Stimulated activated CD8-positive, alpha-beta memory T cell treated with anti-CD3 and anti-CD28 coated beads, Interleukin-15, amount 100 ng/mL, for 4 hours (primary cell): ENCODE measurements at places on chromosomes 7 and 10.

GRCh38 chr7:36045830-36046341, 107.2 kb upstream of the EEPD1 start:
- no peak for DNase-seq

- DNase-seq = no peak
Measured at GRCh38 chr10:79947083-79947415, 1.9 kb downstream of the SFTPD start.

- DNase-seq = no peak
Measured at GRCh38 chr10:34830217-34830822, 15.2 kb upstream of the PARD3 start.

GRCh38 chr10:7667262-7668141, 736 bp upstream of the ITIH5 start:
- no peak for DNase-seq

- DNase-seq = no peak
Measured at GRCh38 chr7:50112250-50112649, 19.2 kb upstream of the ZPBP start.

DNA sequence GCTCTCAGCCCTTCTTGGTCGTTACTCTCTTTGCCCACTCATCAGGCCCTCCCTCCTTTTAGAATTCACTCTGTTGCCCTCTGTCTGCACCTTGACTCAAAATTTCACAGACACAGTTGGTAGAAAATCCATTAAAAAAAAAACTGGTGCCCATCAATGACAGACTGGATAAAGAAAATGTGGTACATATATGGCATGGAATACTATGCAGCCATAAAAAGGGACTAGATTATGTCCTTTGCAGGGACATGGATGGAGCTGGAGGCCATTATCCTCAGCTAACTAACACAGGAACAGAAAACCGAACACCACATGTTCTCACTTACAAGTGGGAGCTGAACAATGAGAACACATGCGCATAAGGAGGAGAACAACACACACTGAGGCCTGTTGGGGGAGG, 115.7 kb downstream of the PARP12 start:
- no peak for DNase-seq

DNA sequence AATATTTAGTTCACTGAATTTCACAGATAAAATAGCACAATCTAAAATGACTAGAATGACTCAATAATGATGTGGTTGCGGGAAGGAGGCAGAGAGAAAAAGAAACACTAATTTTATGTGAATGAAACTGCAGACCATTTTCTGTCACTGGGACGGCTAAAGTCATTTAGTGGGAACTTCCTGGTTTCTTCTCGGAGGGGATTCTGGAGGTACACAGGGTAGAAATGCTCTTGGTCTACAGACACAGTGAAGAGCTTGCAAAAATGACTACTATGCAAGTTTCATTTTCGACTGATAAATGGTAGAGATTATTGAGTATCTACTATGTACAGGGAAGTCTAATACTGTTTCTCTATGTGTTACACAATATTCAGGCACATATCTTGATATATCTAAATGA, 63.5 kb upstream of the LRRN3 start:
- DNase-seq = no peak
